ENCODE measurements at places on chromosomes 2 and 18.

GRCh38 chr2:96153991-96154431 lies 8.8 kb upstream of the DUSP2 start:
- DNase-seq = no peak

GRCh38 chr18:13500869-13501542 lies 225.4 kb downstream of the FAM210A start:
- peak; percentile 8 for DNase-seq

GRCh38 chr2:121417826-121418225 lies 112.9 kb upstream of the RNU4ATAC start:
- DNase-seq = no peak

GRCh38 chr2:196291426-196291825 lies 120.0 kb upstream of the STK17B start:
- no peak for DNase-seq

GRCh38 chr2:38829971-38830370 lies 45.8 kb downstream of the DHX57 start:
- DNase-seq = peak; percentile 9

- DNase-seq = no peak
Observed at GRCh38 chr2:29392774-29393173, 277.6 kb downstream of the CLIP4 start.

DNA sequence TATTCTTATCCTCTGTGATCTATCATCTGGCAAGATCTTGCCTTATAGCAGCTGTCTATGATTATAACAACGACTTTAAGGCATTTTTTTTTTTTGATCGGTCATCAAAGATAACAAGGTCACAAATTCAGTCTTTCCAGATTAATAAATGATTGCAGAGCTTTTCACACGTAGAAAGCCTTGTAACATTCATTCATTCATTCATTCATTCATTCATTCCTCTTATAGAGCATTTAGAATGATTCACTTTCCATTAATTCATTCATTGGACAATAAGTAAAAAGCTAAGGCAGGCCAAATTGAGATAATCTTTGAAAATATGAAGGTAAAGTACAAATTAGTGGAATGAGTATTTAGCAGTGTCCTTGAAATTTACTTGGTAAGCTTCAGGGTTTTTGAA lies 223.7 kb downstream of the NUP35 start:
- no peak for DNase-seq

GRCh38 chr2:190927301-190927700 lies 46.7 kb downstream of the GLS start:
- no peak for DNase-seq

- no peak for DNase-seq
Observed at GRCh38 chr2:47531378-47532042, 128.6 kb downstream of the MSH2 start.

GRCh38 chr2:71693286-71694270 lies 240.2 kb downstream of the DYSF start:
- DNase-seq = peak; percentile 37

GRCh38 chr18:23003289-23003688 lies 70.2 kb downstream of the RBBP8 start:
- no peak for DNase-seq

DNA sequence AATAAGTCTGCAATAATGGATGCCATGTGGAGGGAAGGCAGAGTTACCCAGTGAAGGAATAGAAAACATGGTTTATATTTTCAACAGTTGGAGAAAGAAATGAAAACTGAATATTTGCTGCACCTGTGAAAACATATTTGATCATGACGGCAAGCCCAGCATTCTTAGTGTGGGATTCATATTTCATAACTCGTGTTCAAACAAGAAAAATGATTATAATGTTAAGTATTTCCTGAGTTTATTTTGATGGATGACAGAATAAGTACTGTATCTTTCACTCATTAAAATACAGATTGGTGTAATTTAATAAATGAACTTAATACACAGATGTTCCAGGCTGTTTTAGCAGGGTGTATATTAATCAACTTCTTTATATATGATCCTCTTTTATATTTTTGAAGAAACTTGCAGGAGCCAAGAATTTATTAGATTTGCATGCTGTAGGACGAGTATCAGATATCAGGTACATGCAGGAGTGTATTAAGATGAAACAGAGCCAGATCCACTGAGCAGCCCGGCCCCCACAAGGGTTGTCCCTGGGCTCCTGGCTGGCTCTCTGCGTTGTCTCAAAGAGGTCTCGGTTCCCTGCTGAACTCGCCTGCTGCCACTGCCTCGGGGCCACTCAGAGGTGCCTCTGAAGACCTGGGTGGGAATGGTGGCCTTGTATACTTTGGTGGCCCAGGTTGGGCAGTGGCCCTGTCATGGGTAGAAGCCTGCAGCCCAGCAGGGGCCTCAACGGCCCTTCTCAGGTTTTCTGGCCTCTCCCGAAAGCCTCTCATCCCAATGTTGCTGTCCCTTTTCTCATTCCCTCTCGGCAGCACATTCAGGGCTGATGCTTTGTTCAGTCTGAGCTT lies 95.0 kb upstream of the LDAH start:
- no peak for DNase-seq

DNA sequence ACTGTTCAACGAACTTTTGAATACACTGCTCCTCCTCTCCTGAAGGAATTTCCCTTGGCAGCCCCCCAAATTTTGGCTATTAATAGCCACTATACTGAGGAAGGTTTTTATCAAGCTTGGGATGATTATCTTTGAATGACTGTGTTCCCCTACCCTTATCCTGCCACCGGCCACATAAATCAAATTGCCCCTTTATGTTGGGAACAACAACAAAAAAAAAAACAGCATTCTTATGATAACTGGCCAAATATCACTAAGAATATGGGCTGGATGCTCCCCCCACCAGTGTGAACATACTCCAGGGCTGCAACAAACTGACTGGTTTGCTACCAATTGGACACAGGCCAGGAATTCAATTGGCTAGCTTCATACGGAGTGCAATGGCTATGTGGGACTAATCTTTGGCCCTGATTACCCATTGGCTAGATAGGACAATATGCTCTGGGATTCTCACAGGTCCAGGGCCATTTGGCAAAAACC lies 20.6 kb downstream of the DUSP11 start:
- no peak for DNase-seq

All from fibroblast of skin of left biceps (primary cell).